ENCODE measurements at places on chromosomes 12 and 14.
A peak's percentile ranks its signal among the peaks of the same experiment; 100 is the strongest.

- DNase-seq = no peak
Observed at GRCh38 chr12:123165537-123165936, 14.6 kb upstream of the PITPNM2 start.

GRCh38 chr12:51171884-51172514 is 936 bp downstream of the TFCP2 start:
- DNase-seq = peak; percentile 62

DNA sequence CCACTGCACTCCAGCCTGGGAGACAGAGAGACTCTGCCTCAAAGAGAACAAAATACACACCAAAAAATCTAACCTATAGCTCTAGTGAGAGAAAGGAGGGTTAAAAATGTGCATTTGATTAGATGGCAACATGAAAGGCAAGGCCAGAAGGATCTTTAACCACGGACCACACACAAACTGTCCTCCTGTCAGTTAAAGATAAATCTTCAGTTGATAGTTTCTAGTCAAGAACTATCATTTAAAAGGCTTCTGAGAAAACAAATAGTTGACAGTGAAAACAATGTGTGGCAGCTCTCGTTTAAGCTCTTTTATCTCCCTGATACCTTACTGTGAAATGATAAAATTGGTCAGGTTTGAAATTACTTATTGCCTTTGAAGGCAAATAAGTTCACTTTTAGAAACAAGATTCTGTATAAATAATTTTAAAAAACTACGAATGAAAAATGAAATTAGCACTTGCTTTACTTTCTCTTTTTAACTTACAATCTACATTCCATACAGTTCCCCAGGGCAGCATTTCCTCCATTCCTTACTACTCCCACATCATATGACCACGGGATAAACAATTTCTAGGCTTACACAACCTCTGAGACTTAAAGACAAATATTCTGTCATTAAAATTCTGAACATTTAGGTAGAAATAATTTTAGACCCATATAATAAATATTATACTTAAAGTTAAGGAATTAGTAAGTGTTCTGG is 71.4 kb upstream of the GNPNAT1 start:
- DNase-seq = peak; percentile 44

- no peak for DNase-seq
Observed at GRCh38 chr12:77992760-77993159, 162.1 kb downstream of the NAV3 start.

DNA sequence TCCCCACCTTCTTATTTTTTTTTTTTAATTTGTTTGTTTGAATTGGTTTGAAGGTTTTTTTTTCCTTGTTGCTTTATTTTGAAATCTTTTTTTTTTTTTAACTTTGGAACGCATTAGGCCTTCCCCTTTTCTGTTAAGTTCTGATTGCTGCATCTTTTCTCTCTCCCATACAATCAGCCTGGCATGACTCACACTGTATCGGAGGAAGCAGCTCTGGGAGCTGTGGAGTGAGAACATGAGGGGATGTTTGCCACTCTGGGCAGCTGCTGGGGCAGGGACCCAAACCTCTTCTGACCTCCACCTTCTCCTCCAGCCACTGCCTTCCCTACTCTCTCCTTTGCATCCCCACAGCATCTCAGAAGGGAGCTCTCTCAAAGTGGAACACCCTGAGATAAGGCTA is 160.3 kb upstream of the FKBP4 start:
- no peak for DNase-seq

- DNase-seq = no peak
Observed at GRCh38 chr14:90523961-90524875, 127.4 kb downstream of the CALM1 start.

- DNase-seq = no peak
Observed at GRCh38 chr12:62774794-62775193, 160.2 kb downstream of the PPM1H start.

DNA sequence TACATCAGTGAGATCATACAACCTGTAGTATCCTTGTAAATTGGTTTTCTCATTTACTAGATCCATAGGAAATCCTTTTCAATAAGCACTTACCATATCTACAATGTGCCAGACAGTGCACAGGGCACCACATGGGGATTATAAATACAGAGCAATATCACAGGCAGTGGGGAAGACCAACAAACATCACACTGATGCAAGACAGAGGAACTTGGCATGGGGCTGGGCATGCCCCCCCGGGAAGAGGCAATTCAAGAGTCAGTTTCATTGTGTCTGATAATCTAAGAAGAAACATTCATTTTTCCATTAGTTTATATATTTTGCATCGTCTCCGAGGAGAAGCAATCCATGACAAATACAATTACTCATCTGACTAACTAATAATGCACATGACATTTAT is 16.2 kb downstream of the NT5DC3 start:
- DNase-seq = no peak

DNA sequence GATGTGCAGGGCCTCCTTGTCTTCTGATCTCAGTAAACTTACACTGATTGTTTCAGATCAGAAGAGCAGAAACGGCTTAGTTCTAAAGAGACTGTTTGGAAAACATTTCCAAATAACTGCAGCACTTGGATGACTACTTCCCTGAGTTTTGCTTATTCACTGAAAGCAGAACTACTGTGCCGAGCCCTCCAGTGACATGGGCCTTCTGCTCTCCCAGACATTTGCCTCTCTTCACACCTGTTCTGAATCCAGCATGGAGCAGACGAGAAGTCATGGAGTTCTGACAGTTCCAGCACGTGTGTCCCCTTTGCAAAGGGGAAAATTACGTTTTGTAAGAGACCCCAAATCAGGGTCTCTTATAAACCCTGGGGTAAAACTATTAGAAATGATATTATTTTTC is 31.4 kb downstream of the ETNK1 start:
- DNase-seq = no peak

- no peak for DNase-seq
Observed at GRCh38 chr12:113477171-113477841, 5.6 kb upstream of the LHX5 start.

GRCh38 chr14:101194373-101195308 is 291.1 kb upstream of the RTL1 start:
- no peak for DNase-seq

DNA sequence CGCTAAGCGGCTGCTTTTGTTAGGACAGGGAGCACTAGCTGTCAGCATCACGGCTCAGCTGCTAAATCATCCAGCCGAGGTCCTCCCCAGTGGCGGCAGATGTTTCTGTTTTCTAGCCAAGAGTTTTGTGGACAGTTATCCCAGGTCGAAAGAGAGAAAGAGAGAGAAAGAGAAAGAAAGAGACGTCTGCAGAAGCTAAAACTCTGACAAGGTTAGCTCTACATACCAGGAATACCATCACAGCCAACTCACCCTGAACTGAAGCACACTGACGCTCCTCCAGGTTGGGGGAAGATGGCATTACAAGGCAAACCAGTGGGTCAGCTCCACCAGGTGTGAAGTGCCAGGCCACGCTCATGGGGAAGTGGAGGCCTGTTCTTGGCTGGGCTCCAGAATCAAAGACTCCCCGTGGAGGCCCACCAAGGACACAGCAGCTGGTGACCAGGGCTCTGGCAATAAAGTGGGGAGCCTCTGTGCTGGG is 64.9 kb upstream of the DICER1 start:
- DNase-seq = no peak

GRCh38 chr14:36054353-36055051 is 122.0 kb downstream of the PTCSC3 start:
- no peak for DNase-seq

DNA sequence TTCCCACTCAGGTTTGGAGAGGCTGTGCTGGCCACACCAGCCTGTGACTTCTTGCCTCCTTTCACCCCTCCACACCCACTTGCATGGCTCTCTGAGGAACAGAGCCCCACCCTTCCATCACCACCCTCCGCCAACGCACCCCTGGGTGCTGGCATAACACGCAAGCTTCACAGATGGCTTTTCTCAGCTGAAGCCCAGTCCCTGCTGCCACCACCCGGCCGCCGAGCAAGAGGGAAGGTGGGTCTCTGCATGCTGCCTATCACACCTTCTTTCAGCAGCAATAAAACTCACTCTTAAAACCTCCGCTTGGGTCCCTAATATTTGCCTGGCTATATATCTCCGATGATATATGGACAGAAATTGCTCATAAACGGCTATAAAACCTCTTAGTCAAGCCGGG is 41.6 kb downstream of the SMUG1 start:
- DNase-seq = no peak

DNA sequence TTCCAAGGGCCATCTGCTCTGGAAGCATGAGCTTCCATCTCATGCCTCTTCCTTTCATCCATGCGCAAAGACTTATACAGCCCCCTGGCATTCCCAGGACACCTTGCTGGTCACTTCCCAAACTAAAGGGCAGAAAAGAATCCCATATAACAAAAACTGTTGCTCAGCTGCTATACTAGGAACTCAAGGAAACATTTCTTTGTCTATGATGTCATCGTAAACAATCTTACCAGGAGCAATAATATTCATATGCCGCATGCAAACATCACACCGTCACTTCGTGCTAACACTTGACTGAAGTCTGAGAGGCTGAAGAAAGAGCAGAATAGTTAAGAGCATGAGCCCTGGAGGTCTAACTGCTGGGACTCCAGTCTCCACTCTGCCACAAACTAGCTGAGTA is 50.5 kb upstream of the CDKN3 start:
- DNase-seq = no peak

DNA sequence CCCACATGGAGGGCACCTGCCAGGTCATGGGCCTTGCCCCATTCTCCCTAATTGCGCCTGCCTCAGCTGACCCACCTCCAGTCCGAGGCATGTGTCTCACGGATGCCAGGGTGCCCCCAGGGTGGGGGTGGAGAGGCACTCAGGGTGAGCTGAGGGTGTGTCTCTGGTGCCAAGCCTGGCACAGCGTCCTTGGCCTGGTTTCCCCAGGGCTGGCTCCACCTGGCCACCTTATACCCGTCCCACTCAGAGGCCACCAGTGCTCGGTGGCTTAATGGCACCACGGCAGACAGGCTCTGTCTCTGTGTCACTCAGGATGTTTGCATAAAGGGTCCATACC is 33.6 kb upstream of the TDRD9 start:
- DNase-seq = no peak

DNA sequence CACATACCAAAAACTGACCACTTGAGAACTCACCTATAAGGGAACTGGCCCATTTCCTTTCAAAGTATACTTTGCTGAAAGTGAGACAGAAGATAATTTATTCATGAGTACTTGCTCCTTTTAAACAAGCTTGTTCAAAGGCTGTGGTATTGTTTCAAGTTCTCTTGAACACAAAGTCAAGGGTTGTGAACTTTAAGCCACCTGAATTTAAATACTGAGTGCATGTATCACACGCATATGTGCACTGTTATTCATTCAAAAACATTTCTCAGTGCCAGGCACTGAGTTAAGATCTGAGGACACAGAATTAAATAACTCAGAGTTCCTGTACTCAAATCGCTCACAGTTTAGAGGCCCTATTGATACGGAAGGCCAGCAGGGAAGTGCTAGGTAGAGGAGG is 19.1 kb upstream of the LDHB start:
- DNase-seq = no peak

DNA sequence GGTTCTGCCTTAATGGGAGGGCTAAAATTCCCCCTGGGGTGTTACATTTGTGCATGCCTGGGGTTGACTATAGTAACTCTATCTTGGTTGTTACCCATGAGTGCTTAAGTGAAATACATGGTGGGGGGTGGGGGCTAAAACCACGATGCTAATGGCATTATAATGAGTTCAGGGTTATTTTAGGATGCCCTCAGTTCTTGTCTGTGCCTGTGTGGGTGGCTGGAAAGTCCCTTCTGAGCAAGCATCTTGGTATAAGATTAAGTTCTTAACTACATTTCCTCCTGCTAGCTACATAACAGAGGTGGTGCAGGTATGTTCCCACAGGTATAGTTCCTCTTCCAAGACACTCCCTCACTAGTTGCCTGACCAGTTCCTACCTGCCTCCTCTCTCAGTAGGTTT is 822.3 kb downstream of the LRFN5 start:
- DNase-seq = no peak

- DNase-seq = no peak
Observed at GRCh38 chr12:30902001-30902400, 24.5 kb upstream of the TSPAN11 start.

DNA sequence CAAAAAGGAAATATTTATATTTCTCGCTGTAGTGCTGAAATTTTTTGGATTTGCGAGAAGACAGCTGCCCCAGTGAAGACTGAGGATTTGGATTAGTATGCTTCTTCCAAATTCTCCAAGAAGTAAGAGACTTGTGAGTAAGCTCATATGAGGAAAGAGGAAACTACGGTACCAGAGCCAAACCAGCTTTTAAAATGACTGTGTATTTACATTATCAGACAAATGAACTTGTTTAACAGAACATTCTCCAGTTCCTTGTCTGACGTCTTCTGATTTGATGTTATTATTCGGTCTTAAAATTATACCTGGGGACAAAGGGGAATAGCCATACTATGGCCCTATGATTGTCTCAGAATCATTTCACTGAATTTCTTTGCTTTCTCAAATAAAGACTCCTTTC is 8.0 kb downstream of the CLEC12B start:
- DNase-seq = peak; percentile 69

DNA sequence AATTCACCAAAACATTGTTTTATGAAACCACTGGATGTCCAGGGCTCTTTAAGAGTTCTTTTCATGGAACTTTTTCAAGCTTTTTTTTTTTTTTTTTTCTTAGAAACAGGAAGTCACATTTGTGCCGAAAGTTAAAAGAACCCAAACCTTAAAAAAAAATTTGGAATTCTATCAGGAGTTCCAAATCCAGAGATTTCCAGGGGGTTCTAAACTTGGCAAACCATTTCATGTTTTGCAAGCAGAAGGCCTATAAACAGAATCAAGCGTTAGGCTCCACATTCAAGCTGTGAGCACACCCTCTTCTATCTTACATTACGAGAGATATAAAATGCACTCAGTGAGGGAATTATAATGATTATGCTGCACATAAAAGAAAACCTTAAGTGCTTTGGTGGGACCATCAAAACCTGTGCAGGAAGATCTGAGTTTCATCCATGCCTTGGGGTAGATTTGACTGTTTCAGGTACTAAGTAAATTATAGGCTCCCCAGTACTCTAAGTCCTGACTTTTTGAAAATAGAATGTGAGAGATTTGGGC is 154.8 kb upstream of the FAR2 start:
- DNase-seq = no peak

- DNase-seq = no peak
Observed at GRCh38 chr12:89943463-89943862, 234.8 kb upstream of the ATP2B1 start.

DNA sequence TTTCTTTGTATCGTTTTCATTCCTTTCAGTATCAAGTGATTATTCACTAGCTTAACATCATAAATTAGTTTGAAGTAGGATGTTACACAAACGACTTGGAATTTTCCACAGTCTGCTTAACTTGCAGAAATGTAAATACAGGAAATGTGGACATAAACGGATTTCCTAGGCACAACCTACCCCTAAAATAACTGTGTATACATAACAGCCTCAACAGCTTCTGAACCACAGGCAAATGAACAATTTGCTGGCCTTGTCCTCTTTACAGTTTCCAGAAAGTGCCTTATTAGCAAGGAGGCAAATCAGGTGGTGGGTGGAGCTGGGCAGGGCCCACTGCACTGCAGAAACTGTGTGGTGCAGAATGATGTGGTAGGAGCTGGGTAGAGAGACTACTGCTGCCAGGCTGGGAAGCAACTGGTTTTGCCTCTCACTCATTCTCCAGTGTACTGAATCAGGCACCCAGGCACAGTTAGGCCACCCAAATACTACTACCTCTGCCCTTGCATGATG is 14.1 kb downstream of the DRAM1 start:
- peak; percentile 95 for DNase-seq
